ENCODE measurements at places on chromosomes 3 and 15.

DNA sequence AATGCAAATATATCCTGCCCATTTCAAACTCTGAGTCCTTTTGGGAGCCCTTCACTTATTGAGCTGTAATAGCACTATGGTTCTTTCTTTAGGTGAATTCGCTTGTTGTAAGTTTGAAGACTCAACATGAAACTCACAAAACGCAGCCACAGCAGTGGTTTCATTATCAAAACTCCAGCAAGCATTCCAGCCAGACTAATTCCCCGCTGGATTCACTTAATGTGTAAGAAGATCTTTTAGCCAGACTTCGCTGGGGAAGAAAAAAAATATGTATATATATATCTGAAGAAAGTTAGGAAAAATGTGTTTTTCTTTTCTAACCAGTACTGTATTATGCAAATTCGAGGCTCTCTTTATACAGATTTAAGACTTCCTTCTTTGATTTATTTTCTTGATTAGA lies 241.1 kb downstream of the WNT5A start:
- no peak for DNase-seq

DNA sequence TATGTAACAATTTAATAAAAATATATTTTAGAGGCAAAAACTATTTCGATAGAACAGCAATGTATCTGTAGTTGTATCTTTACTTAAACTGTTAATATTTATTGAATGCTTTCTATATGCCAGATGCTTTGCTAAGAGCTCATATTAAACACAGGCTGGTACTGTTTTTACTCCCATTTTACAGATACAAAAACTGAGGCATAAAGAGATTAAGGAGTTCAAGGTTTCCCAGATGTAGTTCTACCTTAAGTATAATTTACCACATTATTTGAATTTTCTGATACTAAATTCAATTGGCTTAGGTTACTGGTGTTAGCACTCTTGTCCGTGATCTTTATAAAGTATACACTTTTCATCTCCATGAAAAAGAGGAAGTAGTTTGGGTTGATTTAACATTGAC lies 149.8 kb downstream of the ROBO2 start:
- no peak for DNase-seq

- no peak for DNase-seq
Observed at GRCh38 chr3:62051506-62051905, 321.8 kb downstream of the FEZF2 start.

DNA sequence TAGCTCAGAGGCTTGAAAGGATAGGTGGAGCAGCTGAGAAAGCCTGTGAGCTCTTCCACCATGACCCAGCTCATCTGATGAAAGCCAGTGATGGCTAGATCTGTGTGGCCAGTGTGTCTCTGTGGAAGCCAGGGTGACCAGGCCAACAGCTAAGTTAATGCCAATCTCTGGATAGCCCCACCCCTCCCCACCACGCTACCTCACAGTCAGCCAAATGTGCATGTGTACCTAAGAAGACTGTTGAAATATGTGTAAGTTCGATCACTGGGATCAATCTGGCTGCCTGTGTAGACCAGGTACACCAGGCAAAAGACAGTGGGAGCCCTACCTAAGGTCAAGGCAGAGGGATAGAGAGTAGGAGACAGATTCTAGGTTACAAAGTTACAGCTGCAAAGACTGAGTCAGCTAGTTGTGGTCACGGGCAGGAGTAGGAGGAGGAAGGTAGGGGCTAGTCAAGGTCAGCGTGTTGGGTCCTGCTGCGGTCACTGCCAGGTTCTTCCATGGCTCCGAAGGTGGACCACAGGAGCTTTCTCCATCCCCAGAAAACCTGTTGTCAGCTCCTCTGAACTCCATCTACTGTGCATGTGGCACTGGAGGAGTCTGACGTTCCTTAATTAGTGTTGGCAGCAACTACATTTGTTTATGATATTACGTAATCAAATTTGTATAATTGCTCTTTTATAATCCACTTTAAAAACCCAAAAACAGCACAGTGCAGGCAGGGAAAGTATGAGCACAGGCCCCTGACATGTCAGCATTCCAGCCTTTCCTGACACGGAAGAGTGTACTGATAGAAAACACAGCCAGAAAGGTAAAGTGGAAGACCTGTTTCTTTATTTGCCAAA lies 318.0 kb downstream of the CLSTN2 start:
- DNase-seq = no peak

GRCh38 chr3:186964071-186964470 lies 33.7 kb downstream of the ST6GAL1 start:
- no peak for DNase-seq

DNA sequence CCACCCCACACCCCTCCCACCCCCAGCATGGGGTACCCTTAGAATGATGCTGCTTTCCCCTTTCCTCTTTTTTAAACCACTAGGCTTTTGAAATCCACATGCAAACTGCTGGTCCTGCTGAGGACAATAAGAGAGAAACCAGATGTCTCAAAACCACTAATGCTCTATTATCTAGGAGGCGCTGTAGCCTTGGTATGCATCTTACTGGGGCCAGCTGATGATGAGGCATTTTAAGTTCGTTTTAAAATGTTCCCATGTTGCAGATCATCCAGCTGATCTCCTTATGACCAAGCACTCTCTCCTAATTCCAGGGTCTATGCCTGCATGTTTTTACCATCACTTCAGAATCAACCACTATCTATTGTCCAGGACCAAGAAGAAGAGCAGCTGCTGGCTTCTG lies 1.3 kb downstream of the NME9 start:
- no peak for DNase-seq

GRCh38 chr15:65411465-65412071 lies 11.2 kb downstream of the IGDCC4 start:
- no peak for DNase-seq

DNA sequence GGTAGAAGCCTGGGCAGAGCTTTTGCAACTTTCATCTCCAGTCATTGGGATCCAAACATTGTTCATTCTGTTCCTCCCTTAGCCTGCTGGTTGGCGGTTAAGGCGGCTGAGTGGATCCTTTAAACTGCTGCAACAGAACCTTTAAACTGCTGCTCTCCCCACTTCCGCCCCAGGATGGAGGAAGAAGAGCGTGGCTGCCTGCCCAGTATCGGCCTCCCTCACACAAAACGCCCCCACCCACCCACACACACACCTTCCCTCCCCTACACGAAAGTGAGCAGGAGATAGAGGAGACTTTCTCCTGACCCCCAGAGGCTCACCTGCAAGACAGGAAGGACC lies 460 bp upstream of the ZMAT3 start:
- DNase-seq = peak; percentile 42

DNA sequence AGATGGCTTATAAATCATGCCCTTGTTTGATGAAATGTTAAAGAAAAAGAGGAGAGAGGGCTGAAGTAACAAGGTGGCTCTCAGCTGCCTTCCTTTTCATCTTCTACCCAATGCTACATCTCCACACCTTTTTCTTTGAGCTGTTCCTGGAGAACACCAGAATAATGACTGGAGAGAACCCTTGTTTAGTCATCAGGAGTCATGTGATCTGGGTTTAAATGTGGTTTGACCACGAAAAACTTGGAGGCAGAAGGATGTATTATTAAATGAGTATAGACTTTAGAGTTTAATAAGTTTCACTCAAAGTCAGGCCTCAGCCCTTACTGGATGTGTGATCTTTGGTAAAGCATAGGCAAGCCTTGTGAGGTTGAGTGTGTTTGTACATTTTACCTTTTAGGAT lies 230.3 kb upstream of the TBL1XR1 start:
- peak; percentile 59 for DNase-seq

GRCh38 chr3:119579366-119580066 lies at the start of gene ADPRH:
Gene ADPRH, plus strand, starts transcription at chr3:119579492. Its CDS starts 2,678 bp downstream, at chr3:119582170.
- peak; percentile 47 for DNase-seq

- DNase-seq = no peak
Observed at GRCh38 chr3:148975248-148975647, 16.1 kb upstream of the GYG1 start.

DNA sequence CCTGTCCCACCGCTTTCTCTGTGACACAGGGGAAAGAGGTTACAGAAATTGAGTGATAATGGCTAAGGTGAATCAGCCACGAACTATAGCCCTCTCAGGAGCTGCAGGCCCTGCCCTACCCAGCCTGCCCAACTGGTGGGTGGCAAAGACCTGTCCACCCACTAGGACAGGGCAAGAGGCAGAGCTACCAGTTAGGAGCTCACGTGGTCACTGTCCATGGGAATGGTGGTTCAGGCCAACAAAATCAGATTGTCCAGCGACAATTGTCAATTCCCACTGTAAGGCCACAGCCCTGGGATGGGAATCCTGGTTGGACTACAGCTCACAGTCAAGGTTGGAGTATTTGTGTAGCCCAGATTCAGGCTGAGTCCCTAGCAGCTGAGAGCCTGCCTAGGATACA lies 75.0 kb downstream of the PPCDC start:
- DNase-seq = no peak

DNA sequence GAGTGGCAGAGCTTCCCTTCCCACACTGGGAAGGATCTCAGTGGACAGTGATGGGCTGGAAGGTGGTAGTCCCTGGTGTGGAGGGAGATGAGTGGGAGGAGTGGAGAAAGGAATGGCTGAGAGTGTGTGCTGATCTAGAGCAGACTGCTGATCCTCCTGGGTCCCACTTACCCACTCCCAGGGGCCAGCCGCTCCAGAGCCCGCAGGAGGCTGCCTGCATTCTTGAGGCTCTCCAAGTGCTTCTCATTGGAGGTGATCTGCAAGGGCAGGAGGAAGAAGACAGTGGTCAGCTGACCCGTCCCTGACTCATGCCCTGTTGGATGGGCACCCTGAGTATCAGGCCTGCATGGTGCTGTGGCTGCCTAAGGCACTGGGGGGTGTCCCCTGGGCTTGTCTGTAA lies 50.0 kb downstream of the CTNNB1 start:
- DNase-seq = no peak

- DNase-seq = no peak
Observed at GRCh38 chr3:51879937-51880336, 4.5 kb upstream of the IQCF5 start.

GRCh38 chr3:100097919-100098783 lies 16.1 kb downstream of the FILIP1L start:
- no peak for DNase-seq

DNA sequence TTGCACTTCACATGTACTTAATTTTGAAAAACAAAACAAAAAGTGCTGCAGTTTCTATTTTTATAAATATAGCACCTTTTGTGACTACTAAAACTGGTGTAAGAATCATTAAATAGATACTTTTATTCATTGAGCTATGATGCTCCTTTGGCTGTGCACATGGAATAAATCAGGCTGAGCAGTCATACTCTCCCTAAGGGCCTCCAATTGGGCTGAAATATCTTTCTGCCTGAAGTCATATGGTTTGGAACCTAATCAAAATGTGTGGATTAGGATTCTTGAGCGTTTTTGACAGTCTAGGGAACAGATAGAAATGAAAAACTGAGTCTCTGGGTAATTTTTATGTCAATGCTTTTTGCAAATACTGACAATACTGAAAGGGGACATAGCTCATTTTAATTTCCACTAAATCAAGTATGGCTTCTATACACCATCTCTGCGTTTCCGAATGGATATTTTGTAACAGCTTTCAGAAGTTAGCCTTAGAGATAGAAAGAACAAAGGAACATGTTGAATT lies 392.2 kb upstream of the ROBO1 start:
- DNase-seq = no peak

DNA sequence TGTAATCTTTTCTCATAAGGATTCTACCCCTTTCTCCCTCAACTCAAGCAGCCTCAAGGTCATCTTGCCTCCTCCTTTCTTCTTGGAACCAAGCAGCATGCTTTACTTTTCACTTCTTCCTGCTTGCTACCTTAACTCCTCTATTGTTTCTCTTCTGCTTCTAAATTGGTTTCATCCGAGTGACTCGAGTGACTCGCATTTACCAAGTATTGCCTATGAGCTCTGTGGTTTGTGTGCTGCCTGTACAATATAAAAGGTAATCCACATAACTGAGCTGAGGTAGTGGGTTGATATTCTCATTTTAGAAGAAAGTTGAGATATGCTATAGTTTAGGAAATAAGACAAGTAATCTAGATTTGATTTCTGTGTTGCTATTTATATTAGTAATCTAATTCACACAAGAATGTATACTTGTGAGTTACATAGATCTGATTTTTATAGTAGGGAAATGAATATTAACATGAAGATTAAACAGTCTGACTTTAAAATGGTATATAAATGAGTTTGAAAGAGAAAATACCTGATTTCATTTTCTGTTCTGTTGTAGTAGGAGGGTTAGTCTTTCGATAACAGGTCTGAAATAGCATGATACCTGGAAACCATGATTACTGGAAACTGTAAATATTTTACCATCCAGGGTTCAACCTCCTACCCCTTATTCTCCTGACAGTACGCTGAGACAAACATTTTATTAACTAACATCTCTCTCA lies 5.5 kb downstream of the HHLA2 start:
- DNase-seq = peak; percentile 38

DNA sequence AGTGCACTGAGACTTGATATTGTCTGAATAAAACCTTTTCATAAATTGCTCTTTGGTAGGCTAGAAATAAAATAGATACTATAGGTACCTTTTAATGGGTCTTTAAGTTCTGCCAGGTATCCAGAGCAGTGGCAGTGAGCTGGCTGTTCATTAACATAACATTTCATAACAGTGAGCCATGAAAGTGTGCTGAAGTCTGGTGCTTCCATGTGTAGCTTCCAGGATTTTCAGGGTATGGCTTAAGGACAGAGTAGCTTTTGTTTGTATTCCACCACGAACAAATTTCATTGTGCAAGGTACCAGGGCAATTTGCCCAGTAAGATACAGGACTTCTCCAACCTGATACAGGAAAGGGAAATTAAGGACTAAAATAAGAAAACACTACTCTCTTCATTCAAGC lies 124.7 kb upstream of the NANOGP8 start:
- DNase-seq = no peak

GRCh38 chr3:112671930-112672715 lies 31.2 kb upstream of the CCDC80 start:
- peak; percentile 43 for DNase-seq

DNA sequence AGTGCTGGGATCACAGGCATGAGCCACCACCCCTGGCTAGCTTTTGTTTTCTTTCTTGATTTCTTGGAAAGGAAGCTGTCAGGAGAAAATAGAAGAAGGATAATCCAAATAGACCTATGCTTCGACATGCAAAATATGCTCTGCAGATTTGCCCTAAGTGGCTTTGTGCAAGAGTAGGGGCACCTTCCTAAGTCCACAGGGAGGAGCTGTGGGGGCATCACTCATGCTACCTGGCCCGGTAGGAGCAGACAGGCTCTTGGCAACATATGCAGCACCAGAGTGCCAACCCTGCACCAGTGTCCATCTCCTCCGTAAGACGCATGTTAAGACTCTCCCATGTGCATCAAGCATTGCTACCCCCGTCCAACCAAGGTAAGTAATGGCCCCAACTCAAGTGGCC lies 190.7 kb upstream of the UBE2E1 start:
- DNase-seq = no peak

- DNase-seq = no peak
Observed at GRCh38 chr3:179098388-179099077, 26.9 kb upstream of the ZMAT3 start.

- DNase-seq = no peak
Observed at GRCh38 chr3:12854565-12854964, 13.2 kb upstream of the RPL32 start.

DNA sequence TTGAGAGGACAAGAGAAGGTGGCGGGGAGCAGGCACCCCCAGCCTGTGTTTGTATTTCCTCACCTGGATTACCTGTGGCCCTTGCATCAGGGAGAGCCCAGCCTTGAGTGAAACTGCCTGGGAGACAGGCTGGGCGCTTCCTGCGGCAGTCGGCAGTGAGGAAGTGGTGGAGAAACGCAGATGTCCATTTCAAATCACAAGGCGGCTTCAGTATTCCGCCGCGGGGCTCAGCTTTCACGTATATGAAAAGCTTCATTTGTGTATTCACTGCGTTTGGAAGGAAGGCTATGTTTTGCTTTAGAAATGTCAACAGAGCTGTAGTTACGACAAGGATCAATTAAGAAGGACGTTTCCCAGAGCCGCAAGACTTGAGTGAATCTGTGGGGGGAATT lies 167.4 kb upstream of the CTDSPL start:
- DNase-seq = no peak

All from CD4-positive, alpha-beta T cell treated with Interleukin-2 at 100 ng/mL for 4 hours (primary cell).